ENCODE measurements at places on chromosomes 16 and 17. TPM values are rescaled to one million over a fixed set of nuclear protein-coding genes. Genes with fewer than 3 reads are reported as not detected.

APOBR gene
- total RNA-seq, result 0.19 TPM

TEKT5 gene
- not detected for total RNA-seq

CSH2 gene
- total RNA-seq, result not detected

GRN gene
- total RNA-seq, result 130 TPM

USP36 gene
- total RNA-seq, result 31.2 TPM

CA10 gene
- not detected for total RNA-seq

SLC9A5 gene
- total RNA-seq, result 0.69 TPM

CACNG3 gene
- total RNA-seq, result not detected

PAGR1 gene
- 13.7 TPM for total RNA-seq

CASKIN1 gene
- 0.61 TPM for total RNA-seq

NGFR gene
- total RNA-seq, result 1.1 TPM

GRCh38 chr17:1545618-1546017, 17.0 kb downstream of the PITPNA start:
- DNase-seq, result no peak

DNA sequence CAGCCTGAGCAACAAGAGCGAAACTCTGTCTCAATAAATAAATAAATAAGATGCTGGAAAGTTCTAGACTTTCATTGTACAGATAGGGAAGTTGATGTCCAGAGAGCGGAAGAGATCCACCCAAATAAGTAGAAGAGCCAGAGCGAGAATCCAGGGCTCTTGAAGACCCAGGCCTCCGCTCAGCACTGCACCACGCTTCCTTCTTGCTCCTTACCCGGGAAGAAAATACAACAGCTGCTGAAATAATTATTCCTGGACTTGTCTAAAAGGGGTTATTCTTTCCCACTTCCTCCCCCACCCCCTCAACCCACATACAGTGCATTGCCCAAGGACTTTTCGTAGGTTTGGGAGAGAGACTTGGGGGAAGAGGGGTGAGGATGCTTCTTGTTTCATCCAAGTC, 26.7 kb downstream of the CDK5RAP3 start:
- no peak for DNase-seq

DNA sequence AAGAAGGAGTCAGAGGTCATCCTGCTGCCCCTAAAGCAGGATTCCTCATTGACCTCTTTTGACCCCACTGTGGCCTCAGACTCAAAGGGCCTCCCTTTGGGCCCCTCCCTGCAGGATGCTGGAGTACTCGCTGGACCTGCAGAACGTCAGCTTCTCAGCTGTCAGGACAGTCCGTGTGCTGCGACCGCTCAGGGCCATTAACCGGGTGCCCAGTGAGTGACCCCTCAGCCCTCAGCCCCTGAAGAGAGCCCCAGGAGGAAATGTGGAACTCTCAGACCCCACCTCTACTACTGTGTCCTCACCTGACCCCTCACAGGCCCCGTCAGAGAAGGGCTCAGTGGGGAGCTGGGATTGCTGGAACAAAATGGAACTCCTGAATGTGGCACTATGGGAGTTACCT, 9.1 kb downstream of the CACNA1G start:
- DNase-seq, result no peak

GRCh38 chr16:84373907-84374489, 5.7 kb downstream of the ATP2C2 start:
- no peak for DNase-seq

GRCh38 chr16:57721356-57722209, 14.0 kb upstream of the KATNB1 start:
- DNase-seq, result no peak

GRCh38 chr17:81878294-81878693, 7.2 kb upstream of the ARHGDIA start:
- DNase-seq, result no peak

- no peak for DNase-seq
Measured at GRCh38 chr16:56252835-56253234, 61.5 kb downstream of the GNAO1 start.

DNA sequence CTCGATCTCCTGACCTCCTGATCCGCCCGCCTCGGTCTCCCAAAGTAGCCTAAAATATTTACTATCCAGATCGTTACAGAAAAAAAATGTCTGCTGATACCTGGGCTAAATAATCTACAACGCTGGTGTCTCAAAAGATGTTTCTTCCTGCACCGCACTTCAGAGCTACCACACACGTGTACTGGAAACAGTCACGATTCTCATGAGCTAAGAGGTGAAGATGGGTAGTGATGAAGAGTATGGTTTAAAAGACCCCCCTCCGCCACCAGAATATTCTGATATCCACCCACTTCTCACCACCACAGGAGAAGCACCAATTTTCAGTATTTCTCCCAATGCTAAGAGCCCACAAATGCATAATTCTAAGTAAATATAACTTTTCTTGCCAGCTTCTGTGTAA, 50.2 kb downstream of the SMG6 start:
- no peak for DNase-seq

DNA sequence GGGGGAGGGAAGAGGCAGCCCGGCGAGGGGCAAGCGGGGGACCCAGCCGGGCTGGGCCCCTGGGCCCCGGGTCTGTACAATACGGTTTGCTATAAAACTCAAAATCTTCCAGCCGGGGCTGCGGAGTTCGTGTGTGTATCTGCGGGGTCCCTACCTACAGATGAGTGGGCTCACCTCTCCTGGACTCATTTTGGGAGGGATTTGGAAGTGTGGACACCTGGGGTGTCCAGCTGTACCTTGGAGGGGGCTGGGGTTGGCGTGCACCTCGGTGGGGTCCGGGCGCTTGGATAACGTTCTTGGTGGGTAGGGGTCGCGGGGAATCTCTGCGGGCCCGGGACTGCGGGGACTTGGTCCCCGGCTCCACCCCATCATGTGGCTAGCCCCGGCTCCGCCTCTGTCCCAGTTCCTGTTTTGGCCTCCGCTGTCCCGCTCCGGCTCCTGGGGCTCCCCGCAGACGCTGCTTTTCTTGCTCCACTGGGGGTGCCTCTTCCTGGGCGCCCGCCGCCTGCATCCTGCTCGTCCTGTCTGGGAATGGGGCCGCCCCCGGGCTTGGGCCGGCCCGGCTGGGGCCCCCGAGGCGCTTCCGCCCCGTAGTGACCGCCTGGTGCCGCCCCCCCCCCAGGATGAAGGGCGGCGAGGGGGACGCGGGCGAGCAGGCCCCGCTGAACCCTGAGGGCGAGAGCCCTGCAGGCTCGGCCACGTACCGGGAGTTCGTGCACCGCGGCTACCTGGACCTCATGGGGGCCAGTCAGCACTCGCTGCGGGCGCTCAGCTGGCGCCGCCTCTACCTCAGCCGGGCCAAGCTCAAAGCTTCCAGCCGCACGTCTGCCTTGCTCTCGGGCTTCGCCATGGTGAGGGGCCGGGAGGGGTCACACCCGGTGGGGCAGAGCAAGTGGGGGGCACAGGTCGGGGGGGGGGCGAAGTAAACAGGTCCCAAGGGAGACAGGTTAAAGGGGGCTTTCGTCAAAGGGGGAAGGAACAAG, at the start of gene ORAI3:
Gene ORAI3 (plus strand): TSS at position 402 of the 983 bp plus-strand sequence. CDS start 222 bp downstream, at position 624.
- DNase-seq, result peak; percentile 76

DNA sequence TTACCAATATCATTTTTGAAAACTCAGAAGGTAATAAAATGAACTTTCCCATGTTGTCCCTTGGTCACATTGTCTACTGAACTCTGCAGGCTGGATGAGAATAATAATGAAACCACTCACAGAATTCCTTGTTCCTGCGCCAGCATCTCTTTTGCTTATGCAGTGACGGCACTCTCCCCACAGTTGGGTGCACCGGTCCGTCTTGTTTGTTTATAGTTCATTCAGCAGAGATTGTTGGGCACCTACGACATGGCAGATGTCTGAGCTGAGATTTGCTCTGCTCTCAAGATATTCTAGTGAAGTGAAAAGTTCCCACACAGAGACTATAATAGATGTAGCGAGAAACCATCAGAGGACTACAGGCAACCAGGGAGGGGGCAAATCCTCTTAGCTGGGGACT, 375.7 kb upstream of the CDH11 start:
- no peak for DNase-seq

DNA sequence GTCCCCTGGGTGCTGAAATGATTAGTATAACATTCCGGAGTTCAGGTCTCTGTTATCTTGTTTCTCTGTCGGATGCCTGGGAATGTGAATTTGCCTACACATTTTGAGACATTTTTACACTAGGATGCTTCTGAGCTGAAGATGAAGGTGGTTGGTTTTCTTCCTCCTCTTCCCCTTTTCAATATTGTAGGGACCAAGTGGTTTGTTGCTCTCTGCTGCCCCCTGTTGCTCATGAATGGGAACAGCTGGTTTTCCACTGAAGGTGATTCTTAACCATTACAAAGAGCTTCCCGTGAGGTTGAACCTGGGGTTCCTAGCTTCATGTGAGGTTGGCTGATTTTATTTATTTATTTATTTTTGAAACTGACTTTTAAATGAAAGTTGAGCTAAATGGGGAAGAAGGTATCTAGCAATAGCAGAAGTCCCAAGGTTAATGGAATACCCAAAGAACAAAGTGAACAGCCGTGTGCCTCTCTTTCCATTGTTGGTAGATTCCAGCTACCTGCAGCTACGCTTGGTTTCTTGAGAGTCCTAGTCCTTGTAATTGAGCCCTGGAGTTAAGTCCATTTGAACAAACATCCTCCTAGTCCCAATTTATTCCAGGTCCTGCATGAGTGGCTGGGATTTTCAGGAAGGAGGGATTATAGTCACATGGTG, 983.9 kb upstream of the EEF2KMT start:
- DNase-seq, result no peak

DNA sequence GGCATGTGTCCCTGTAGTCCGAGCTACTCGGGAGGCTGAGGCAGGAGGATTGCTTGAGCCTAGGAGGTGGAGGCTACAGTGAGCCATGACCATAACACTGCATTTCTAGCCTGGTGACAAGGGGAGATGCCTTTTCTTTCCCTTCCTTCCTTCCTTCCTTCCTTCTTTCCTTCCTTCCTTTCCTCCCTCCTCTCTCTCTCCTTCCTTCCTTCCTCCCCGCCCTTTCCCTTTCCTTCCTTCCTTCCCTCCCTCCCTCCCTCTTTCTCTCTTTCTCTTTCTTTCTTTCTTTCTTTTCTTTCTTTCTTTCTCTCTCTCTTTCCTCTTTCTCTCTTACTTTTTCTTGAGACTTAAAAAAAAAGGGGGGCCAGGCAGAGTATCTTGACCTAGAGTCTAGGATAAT, 3.1 kb upstream of the CEP20 start:
- no peak for DNase-seq

GRCh38 chr16:48383009-48383876, 2.0 kb downstream of the SIAH1 start:
- DNase-seq, result no peak

GRCh38 chr17:3019761-3020160, 43.6 kb downstream of the OR1D5 start:
- no peak for DNase-seq

DNA sequence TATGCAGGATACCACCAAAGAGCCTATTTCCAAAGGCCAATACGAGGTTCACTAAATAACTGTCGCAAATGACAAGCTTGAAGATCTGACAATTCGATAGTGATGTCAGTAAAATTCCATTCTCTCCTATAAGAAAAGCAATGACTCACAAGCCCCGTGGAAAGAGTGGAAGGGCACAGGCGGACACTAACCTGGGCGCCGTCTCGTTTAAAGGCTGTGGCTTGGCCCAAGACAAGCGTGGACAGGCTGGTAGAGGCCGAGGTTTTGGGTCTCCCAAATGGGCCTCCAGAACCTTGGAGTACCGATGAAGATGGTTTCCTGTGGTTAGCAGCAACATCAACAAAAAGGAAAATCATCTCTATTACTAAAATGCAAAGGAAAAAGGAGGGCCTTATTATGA, 16.5 kb upstream of the SLC38A8 start:
- DNase-seq, result no peak
